AG04450 (cell line): ENCODE measurements at places on chromosomes 6 and 20.

DNA sequence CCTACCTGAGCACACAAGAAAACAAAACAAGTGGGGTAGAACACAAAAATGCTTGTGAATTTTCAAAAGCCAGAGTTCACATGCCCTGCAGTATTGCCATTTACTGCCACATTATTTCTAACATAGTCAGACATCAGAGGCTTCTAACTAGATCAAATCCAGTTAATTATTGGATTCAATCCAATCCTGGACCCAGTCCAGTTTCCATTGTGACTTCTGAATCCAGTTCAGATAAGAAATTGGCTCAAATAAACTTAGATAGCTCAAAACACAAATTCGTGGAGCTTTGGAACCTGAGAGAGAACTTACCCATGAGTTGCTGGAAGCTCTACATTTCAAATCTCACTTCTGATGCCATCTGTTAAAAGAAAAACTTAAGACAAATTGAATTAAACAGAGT, 85.2 kb upstream of the ANKEF1 start:
- DNase-seq = no peak

GRCh38 chr6:105041880-105042279, 85.0 kb downstream of the LIN28B start:
- DNase-seq = no peak

DNA sequence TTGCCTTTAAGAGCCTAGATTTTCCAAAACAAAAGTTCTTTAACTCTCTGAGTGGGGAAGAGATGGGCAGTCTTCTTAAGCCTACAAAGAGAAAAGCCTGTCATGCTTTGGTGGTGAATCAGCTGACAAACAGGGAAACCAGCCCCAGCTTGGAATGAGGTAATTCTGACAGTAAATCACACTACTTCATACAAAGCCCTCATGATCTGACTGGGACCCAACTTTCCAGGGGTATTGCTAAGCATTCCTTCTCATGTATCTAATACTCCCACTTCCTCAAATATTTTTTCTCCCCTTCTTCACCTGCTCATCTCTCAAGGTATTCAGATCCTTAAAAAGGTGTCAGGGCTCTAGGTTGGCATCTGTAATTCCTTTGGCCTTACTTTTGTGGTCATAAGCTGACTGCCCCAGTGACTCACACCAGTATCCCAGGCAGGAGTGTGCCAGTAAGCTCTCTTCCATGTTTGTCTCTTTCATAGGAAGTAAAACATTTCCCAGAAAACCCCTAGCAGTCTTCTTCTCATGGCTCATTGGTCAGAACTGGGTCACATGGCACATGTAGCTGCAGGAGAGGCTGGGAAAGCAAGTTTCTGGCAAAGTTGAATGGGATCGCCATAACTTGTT, 15.0 kb upstream of the TBC1D22B start:
- peak; percentile 98 for DNase-seq

- no peak for DNase-seq
Observed at GRCh38 chr6:121670511-121670910, 235.1 kb downstream of the GJA1 start.

- no peak for DNase-seq
Observed at GRCh38 chr20:6811262-6812035, 44.0 kb downstream of the BMP2 start.

DNA sequence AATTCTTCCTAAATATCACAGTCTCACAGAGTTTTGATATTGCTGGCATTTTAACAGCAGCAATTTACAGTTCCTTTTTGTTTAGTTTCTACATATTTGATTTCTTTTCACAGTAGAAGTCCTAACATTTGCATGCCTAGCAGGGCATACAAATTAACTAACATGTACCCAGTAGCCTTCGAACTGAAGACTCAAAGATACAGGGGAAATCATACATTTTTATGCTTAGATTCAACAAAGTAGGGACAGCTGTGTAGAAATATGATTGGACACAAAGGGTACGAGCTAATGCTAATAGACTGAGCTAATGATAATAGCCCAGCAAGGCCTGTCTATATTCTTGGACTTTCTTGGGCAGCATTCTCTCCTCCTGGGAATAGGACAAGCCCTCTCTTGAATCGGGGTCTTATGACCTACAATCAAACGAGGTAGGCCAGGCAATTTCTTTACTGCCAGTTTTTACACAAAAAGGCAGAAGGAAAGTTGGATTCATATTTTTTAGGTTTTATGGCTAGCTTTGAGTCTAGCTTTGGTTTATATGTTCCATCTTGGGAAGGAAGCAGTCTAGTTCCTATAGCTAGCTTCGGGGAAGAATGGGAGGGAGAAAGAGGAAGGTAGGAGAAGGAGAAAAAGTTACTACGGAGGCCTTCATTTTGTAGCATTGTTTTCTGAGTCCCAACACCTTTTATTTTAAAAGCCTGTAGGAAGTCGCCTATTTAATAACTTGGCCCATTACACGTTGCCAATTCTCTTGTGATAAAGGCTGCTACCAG, 115.8 kb downstream of the HFE start:
- no peak for DNase-seq

DNA sequence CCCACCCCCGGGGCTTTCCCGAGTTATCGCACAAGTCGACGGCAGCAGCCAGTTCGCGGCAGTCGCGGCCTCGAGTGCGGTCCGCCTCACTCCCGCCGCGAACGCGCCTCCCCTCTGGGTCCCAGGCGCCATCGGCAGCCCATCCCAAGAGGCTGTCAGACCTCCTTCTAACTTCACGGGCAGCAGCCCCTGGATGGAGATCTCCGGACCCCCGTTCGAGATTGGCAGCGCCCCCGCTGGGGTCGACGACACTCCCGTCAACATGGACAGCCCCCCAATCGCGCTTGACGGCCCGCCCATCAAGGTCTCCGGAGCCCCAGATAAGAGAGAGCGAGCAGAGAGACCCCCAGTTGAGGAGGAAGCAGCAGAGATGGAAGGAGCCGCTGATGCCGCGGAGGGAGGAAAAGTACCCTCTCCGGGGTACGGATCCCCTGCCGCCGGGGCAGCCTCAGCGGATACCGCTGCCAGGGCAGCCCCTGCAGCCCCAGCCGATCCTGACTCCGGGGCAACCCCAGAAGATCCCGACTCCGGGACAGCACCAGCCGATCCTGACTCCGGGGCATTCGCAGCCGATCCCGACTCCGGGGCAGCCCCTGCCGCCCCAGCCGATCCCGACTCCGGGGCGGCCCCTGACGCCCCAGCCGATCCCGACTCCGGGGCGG, 1.6 kb downstream of the GNAS start:
- DNase-seq = no peak

- DNase-seq = no peak
Observed at GRCh38 chr20:62495749-62496567, 20.2 kb upstream of the GATA5 start.

GRCh38 chr6:32192608-32193039, at the start of gene GPSM3:
Gene GPSM3, minus strand, starts transcription at chr6:32192643. Its CDS starts 130 bp downstream, at chr6:32192513.
- DNase-seq = no peak

DNA sequence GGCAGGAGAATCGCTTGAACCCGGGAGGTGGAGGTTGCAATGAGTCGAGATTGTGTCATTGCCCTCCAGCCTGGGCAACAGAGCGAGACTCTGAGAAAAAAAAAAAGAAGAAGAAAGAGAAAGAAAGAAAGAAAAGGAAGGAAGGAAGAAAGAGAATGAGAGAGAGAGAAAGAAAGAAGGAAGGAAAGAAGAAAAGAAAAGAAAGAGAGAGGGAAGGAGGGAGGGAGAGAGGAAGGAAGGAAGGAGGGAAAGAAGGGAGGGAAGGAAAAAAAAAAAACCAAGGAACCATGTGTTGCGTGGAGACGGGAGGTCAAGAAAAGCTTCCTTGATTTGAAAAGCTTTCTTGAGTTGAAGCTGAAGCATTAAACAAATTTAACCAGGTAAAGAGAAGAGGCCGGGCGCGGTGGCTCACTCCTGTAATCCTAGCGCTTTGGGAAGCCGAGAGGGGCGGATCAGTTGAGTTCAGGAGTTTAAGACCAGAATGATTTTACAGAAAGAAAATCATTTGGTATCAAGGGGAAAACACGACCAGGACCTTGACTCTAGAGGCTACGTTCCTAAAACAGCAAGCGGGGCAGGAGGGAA, 90.5 kb upstream of the PRSS16 start:
- no peak for DNase-seq

DNA sequence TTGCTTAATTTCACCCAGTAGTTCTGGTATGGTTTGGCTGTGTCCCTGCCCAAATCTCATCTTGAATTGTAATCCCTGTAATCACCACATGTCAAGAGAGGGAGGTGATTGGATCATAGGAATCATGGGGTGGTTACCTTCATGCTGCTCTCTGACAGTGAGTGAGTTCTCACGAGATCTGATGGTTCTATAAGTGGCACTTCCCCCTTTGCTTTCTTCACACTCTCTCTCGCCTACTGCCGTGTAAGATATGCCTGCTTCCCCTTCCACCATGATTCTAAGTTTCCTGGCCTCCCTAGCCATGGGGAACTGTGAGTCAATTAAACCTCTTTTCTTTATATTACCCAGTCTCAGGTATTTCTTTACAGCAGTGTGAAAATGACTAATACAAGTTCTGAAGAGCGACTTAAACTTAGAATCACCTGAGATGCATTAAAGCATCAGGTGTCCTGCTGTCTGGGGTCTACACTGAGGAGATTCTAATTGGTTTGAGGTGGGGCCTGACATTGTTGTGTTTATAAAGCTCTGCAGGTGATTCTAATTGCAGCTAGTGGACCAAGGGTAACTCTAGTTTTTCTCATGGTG, 82.1 kb upstream of the DTNBP1 start:
- DNase-seq = no peak

- no peak for DNase-seq
Observed at GRCh38 chr6:126072172-126072571, 85.8 kb downstream of the TRMT11 start.

DNA sequence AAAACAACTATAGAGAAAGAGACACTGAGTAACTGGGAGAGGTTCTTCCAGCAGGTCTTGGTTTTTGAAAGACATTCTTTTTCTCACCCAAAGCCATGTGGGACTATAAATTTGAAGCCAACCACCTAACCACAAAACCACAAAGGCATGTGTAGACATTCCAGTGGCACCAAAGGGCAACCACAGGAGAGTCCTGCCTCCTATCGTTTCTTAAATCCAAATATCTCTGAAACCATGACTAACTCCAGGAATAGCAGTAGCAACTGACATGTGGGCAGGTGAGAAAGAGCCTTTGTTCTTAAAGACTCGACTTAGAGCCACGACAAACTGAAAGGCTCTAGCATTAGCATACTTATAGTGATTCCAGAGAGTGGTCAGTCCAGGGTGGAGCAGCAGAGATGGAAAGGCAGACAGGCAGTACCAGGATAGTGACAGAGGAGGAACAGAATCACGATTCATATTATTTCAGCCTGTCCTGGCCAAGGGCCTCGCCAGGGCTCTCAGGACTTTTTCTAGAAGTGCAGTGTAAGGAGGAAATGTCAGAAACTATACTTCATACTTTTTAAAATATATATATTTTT, 9.4 kb upstream of the COL9A1 start:
- DNase-seq = peak; percentile 34

DNA sequence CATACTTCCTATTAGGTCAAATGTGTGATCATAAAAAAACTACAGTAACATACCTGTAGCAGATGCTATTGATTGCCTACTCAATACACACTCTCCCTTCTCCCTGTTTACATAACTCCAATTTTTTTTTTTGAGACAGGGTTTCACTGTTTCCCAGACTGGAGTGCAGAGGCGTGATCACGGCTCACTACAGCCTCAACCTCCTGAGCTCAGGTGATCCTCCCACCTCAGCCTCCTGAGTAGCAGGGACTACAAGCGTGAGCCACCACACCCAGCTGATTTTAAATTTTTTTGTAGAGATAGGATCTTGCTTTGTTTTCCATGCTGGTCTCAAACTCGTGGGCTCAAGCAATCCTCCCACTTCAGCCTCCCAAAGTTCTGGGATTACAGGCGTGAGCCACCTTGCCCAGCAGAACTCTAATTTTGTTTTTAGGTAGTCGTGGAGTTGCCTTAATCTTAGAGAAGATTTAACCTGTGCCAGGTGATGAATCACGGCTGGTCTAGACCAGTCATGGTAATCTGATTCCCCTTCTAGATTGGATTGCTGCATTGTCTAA, 14.0 kb upstream of the KIF3B start:
- no peak for DNase-seq

DNA sequence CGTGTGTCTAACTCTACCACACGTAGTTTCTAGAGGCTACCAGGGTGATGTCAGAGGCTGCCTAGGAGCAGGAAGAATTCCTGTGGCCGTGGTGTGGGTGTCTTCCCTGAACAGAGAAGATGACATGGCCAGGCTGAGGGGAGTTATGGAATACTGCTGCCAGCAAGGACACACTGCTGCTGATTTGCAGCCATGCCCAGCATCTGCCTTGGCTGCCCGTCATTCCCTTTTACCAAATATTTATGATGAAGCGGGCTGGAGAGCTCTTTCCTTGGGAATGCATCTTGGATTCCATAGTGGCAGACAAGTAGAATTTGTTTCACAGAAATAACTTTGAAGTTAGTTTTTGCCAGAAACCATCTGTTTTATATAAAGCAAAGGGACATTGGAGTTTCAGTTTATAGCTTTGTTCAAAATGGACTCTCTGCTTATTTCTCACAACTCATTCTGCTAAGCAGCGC, 80.8 kb upstream of the VSTM2L start:
- DNase-seq = peak; percentile 70

DNA sequence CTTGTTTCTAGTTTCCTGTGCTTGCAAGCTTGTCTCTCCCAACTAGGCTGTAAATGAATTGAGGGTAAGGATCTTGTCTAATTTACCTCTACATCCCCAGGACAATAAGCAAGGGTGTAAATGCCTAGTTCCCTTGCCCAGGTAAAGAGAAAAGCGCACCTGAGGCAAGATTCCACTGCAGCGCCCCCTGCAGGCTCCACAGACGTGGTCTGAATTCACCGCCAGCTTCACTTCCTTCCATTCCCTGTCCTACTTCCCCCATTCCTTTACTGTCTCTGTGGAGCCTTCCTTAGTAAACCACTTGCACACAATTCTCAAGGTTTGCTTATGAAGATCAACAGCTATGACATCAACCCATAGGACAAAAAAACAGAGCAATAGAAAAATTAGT, 42.3 kb downstream of the ANKEF1 start:
- DNase-seq = no peak

DNA sequence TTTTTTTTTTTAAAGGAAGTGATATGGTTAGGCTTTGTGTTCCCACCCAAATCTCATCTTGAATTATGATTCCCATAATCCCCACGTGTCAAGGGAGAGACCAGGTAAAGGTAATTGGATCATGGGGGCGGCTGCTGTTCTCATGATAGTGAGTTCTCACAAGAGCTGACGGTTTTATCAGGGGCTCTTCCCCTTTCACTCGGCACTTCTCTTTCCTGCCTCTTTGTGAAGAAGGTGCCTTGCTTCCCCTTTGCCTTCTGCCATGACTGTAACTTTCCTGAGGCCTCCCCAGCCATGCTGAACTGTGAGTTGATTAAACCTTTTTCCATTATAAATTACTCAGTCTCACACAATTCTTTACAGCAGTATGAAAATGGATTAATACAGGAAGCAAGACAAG, 64.3 kb downstream of the ZFP64 start:
- DNase-seq = no peak

DNA sequence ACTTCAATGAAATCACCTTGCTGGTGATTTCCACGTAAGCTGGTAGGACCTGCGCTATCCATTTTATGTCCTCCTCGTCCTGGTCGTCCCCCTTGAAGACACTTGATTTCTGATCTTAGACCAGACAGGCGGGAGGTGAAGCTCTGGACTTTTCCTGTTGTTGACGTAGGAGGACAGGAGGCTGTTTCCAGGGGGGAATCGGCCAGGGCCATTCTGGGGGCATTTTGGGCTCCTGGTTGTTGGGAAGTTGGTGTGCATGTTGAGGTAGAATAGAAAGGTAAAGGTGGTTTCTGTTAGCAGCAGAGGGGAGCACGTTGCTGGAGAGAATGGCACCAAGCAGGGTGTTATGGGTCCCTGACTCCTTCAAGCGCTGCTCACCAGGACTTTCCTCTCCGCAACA, 56.0 kb downstream of the GMPR start:
- DNase-seq = no peak
